Aorta (tissue), 5 donors: ENCODE measurements at places on chromosomes 5 and 9. TPM values are rescaled to one million over a fixed set of nuclear protein-coding genes. Genes with fewer than 3 reads are reported as not detected.

Gene PCDHGA8
- 3.0 TPM for total RNA-seq

Gene CCL21
- total RNA-seq, result 13.0 TPM

GRCh38 chr5:23139338-23140171 is 286.4 kb upstream of the CDH12 start:
- no peak for DNase-seq

DNA sequence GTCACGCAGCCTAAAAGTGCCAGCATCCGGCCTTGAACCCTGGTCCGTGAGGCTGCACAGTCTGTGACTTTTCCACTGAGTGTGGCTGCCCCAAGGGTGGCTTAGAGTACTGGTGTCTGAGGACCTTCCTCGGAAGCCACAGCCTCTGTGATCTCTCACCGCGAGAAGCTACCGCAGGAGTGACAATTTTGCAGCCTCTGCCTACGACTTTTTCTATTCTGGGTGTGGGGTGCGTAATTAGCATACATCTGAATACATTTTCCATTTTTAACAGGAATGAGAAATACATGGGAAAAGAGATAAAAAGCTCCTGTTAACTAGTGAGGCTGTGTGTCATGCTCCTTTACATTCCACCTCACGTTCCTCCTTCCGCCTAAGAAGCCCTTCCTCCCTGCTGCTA is 48.3 kb upstream of the HRH2 start:
- no peak for DNase-seq

GRCh38 chr9:81979196-81979595 is 9.4 kb upstream of the SPATA31D1 start:
- DNase-seq, result no peak

Gene SLC2A6
- total RNA-seq, result 5.8 TPM

Gene LHX6
- 13.8 TPM for total RNA-seq

DNA sequence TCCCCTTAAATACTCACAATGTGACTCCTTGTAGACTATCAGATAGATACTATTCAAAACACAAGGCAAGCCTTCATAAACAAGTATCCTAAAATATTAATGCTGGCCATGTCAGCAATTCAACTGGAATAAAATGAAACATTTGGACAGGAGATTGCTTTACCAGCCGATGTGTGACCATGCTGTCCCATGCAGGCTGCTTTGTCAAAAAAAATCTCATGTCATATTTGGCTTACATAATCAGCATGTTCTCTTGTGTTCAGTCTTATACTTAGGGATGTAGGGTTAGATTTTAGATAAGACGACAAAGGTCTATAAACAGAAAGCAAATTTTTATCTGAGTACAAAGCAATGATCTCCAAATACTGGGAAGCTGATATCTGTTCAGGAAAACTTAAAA is 108.5 kb downstream of the NR6A1 start:
- no peak for DNase-seq

- no peak for DNase-seq
Observed at GRCh38 chr5:150213530-150213929, 23.7 kb downstream of the SLC6A7 start.

DNA sequence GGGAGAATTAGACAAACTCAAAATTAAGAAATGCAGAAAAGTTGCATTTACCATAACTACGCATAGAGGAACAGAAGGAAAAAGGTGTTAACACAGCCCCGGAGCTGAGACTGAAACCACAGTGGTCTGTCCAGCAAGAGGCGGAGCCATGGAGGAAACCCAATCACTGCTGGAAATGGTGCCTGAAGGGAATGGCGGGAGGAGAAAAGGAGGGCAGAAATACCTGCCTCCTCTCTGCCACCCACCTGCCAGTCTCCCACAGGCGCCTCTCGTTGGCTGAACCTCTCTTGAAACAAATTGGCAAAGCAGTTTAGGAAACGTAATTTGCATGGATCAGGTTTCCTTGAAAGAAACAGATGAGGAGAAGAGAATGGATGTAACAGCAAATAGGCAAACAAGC is 9.7 kb upstream of the PRKACG start:
- DNase-seq, result no peak

DNA sequence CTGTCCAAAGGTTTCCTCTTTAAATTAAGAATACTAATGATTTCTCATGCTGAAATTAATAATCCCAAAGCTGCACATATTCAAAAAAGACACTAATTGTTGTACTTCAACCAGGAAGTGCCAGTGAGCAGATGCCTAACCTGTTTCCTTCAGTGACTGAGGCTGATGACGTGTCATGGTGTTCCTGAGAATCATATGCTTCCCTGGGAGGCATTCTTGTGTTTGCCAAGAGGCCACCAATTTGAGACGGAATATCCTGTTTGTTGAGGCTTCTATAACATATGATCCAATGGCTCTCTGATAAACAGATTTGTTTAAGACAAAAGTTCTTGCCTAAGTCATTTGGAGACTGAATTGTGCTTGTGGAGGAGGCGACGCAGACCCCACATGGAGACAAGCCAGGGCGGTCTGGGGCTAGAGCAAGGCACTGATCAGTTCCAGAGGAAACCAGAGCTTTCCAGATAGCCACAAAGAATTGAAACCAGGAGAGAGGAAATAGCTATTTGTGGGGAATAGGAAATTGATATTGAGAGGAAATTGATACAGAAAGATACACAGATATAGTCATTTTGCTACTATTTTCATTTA is 66.4 kb upstream of the ZNF608 start:
- no peak for DNase-seq

DNA sequence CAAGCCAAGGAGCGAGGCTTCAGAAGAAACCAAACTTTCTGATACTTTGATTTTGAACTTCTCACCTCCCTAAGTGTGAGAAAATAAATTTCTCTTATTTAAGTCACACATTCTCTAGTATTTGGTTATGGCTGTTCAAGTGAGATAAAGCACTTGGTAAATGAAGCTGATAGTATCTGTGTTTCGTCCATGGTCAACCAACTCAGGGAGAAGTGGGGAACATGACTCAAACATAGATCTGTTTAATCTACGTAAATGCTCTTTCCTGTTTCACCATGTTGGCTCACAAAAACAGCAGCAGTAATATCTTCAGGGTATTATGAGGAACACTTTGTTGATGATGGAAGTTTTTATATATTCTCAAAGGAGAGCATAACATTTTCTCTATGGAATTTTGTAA is 2167.2 kb upstream of the C9orf72 start:
- no peak for DNase-seq

DNA sequence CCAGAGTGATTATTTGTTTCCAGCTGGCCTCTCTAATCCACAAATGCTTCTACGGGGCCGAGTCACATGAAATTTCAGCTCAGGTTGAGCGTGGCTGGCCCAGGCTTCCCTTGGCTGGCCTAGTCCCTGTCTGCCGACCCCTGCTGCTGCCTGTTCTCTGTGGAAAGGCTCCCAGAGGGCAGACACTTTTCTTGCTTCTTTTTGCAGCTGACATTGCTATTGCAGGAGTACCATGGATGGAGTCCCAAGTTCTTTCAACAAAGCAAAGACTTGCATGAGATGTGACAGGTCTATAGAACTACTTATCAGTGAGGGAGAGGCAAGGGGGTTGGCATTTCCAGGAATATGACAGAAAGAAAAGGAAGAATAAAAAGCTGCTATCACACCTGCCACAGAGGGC is 287.4 kb upstream of the ARRDC3 start:
- DNase-seq, result no peak

GRCh38 chr9:19641046-19641445 is 147.8 kb downstream of the SLC24A2 start:
- no peak for DNase-seq

GRCh38 chr5:120251898-120252297 is 212.2 kb upstream of the PRR16 start:
- DNase-seq, result no peak

DNA sequence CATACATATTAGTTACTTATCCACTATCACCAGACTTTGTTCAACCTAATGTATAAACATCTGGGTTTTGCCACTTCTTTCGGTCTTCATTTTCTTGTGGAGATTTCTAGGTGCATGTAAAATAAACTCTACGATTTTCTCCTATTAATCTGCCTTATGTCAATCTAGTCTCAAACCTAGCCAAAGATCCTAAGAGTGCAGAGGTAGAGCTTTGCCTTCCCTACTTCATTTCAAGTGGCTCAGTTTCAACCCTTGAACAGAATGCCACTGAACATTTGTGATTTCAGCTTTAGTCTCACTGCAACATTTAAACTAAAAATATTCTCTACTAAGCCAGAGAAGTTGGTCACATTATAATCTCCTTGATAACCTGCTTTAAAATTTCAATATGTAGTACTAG is 94.0 kb downstream of the EDIL3 start:
- no peak for DNase-seq

Gene RNF180
- 29.2 TPM for total RNA-seq

Gene ST8SIA4
- 19.7 TPM for total RNA-seq

DNA sequence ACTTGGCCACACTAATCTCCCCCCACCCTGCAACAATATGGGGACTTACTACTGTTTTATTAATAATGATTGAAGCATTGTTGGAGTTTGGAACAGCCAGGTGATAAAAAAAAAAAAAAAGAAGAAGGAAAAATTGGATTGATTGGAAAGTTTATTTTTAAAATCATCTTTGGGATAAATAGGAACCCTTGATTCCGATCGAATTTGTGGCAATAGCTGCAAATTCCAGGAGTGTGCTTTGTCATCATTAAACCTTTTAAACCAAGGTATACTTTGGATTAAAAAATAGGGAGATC is 907 bp upstream of the NR2F1 start:
- DNase-seq, result no peak

Gene CLTB
- 86.7 TPM for total RNA-seq

GRCh38 chr9:89668216-89668865 is 63.5 kb downstream of the GADD45G start:
- DNase-seq, result no peak

GRCh38 chr9:25716220-25716872 is 38.1 kb upstream of the TUSC1 start:
- DNase-seq, result no peak

Gene ARRDC1
- total RNA-seq, result 35.6 TPM

Gene CD72
- total RNA-seq, result 3.7 TPM

GRCh38 chr9:128191406-128192046 is at the start of gene CIZ1:
CIZ1 (minus strand) TSS chr9:128191572; CDS start chr9:128190857, 715 bp downstream.
- DNase-seq, result peak; percentile 93

DNA sequence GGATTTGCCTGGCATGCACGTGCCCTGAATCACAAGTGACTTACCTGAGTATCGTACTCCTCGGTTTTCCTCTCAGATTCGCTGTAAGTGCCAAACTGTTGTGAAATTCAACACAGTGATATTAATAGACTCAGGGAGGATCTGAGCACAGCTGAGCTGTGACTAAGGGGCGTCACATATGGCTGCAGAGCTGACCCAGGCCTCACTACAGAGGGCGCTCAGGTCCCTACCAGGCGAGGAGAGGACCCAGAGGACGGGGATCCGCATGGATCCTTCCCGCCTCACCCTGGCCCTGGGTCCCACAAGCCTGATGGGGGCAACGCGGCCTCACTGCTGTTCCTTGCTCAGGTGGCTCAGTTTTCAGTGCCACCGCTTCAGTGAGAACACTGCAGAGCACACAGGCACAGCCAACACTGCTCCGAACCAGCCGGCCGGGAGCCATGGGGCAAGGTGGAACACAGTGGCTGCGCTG is 20.1 kb downstream of the CLPTM1L start:
- DNase-seq, result peak; percentile 72
